ENCODE measurements at places on chromosomes 2 and 18.

GRCh38 chr18:65269375-65269774 is 481.4 kb upstream of the CDH7 start:
- no peak for DNase-seq

GRCh38 chr2:170170281-170171040 is 7.5 kb upstream of the MYO3B start:
- no peak for DNase-seq

- DNase-seq, result no peak
Measured at GRCh38 chr2:167944825-167945659, 302.4 kb downstream of the STK39 start.

GRCh38 chr2:7666596-7667259 is 749.5 kb downstream of the RNF144A start:
- no peak for DNase-seq

GRCh38 chr2:149146876-149147275 is 108.4 kb downstream of the LYPD6B start:
- no peak for DNase-seq

DNA sequence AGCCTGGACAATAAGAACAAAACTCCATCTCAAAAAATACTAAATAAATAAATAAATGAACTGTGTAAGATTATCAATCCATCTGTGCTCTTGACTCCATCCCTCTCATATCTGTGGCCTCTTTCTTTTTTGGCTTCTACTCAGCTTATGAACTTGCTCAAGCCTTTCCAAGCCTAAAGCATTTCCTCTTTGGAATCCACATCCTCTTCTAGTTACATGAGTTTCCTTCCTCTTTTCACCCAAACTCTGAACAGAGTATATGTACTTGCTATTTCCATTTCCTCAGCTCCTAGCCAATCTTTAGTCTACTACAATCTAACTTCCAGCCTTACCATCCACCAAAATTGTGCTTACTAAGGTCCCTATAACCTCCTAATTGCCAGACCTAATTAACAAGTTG is 2.5 kb upstream of the DNAJC10 start:
- DNase-seq, result no peak

DNA sequence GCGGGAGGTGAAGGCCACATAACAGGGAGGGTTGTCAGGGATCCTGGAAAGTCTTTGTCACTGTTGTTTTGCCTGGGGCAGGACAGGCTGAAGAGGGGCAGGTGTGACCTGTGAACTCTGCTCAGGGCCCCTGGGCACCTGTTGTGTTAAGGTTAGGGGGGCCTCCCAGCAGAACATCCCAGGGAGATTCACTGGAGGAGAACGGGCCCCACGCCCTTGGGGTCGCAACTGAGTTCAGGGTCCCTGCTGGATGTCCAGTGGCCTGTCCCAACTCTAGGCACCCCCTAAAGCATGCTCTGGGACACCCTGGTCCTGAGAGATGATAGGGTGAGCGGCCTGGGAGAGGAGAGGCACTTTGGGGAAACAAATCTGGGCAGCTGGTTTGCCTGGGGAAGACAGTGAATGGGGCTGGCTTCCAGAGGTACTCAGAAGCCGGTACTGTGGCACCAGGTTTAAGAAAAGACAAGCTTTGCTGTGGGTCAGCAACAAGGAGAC is 22.9 kb downstream of the GPR35 start:
- no peak for DNase-seq

DNA sequence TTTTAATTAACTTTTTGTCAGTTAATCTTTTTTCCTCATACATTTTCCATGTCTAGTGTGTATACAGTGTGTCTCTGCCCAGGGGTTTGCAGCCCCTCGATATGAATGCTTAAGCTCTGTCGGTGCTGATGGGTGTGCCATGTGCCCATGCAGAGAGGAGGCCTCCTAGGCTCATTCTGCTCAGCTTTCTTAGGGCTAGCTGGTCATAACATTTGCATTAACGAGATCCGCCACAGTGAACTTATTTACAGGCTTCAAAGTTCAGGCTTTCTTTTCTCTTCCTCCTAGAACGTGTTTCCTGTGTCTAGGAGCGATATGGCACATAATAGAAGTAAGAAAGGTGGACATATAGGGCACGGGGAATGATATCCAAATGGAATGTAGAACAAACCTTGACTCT is 783.3 kb downstream of the PLCL1 start:
- DNase-seq, result no peak

GRCh38 chr18:70024093-70024492 is 76.4 kb upstream of the CD226 start:
- DNase-seq, result no peak

DNA sequence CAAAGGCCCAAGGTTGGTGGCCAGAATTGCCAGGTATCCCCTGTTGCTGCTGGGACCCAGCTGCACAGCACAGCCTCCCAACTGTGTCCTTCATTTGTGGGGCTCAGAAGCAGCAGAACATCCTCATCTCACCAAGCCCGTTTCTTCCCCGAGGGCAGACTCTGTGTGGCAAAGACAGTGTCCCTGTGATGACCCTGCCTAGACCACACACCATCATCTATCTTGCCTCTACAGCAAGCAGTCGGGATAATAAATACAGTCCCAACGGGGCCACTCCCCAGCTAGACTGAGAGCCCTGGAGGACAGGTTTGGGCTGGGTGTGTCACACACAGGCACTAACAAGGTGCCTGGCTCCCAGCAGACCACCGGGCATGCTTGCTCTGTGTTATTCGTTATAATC is 93.4 kb downstream of the PTGR3 start:
- DNase-seq, result no peak

- DNase-seq, result no peak
Measured at GRCh38 chr18:57428221-57429150, 6.7 kb upstream of the ONECUT2 start.

- no peak for DNase-seq
Measured at GRCh38 chr18:50399582-50399981, 24.7 kb downstream of the SKA1 start.

DNA sequence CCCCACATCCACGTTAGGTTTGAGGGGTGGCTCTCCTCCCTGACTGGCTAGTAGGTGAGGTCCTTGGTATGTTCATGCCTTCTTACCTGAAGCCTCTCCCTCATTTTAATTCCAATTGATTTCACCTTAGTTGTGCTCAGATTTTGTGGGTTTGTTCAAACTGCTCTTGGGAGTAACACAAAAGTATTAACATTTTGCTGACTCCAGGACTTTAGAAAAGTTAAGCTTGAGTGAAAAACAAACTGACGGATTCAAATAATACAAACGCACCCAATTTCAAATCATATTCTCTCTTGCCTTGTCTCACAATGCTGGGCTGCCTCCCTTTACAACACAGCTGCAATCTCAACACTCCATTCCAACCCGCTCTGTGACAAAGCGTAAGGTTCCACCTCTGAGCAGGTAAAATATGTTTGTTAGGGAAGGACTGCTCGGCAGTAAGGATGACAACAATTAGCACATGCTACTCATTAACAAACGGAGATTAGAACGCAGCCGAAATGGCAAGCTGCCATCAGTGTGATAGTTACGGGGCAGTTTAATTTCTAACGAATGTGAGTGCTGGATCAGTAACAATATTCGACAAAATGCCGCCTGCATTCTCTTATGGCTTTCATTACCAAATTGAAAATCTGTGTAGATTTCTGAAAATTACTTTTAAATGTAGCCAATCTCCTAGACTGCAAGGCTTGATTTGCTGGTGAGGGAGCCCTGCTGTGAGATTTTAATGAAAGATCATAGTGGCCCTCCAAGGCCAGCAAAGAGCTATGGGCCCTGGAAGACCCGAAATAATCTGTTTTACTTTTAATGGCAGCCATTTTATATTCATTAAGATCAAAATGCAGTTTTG is 730.6 kb upstream of the FANCL start:
- DNase-seq, result no peak

DNA sequence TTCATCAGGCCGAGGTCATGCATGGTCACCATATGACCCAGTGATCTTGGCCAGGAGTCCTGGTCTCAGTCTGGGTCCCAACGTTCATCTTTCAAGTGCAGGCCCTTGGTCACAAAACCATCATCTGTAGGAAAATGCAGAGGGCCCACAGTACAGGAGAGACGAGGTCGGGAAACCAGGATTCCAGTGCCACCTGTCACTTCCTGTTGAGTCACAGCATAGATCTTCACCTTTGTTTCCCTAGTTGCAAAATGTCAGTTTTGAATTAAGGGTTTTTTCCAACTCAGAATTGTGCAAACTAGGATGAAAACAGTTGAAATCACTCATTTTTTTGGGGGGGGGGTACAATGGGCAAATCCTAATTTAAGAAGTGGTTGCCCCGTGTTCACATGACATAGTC is 162.2 kb downstream of the INSIG2 start:
- DNase-seq, result no peak

DNA sequence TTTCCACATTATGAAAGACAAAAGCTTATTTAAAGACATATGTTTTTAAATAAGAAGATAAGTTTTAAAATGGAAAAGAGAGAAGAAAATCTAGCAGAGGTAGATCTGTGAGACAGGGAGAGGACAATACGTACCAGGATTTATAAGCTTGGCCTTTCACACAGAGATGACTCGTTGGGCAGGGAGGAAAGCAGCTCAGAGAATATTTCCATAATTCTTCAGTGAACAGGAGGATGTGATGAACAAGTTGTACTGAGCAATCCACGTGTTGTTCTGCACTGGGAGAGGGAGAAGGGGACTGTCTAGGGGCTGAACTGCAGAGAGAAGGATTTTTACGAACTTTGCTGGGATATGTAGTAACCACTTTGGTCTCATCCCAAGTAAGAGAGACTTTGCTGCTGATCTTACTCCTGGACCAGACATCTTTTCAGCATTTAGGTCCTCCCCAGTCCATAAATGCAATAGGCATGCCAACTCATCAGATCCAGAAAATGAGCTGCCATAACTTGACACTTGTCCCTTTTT is 162.5 kb upstream of the SETBP1 start:
- no peak for DNase-seq

DNA sequence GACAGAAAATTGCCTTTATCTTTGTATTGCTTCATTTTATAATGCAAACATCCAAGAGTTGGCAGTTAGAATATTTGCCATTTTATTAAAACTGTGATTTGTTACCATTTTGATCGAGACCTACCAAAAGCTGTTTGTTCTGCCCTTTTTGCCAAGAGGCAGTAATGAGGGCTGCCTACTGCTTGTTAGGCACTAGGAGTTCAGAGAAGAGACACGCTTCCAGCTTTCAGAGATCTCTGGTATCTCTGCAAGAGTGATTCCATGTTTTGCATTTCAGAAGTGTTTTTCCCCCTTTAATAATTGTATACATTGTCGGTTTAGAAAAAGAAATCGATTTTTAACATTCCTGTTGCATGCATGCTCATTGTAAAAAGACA is 628 bp downstream of the MRPL30 start:
- no peak for DNase-seq

DNA sequence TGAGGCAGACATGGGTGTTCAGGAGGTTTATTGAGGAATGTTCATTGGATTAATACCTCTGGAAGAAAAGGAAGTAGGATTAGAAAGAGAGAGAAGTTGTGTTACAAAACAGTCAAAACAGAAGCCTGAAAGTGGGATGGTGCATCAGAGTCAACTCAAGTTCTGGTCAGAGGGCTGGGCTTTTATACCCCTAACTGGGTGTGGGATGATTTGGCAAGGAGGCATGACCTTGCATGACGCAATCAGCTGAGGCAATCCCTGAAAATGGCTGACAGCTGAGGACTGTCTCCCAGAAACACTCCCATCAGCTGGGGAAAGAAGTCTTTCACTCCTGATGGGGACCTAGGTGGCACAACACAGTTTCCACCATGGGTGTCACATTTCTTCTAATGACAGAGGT is 818.2 kb downstream of the SATB2 start:
- DNase-seq, result no peak

DNA sequence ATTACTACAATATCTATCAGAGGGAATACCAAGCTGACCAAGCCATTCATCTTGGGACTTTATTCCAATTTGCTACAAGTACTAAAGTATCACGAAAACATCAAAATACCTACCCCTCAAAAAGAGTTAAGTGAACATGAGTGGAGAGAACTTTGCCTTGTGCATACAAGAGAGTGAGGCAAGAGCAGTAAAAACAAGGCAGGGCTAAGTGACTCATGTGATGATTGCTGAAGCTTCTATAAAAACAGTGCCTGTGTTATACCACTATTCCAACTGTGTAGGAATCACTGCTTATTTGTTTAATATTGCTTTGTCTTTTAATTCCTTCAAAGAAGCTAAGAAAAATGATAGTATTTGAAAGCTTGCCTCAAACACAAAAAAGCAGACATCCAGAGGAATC is 61.2 kb downstream of the FARSB start:
- DNase-seq, result no peak
